ENCODE measurements at places on chromosomes 7 and 10.

DNA sequence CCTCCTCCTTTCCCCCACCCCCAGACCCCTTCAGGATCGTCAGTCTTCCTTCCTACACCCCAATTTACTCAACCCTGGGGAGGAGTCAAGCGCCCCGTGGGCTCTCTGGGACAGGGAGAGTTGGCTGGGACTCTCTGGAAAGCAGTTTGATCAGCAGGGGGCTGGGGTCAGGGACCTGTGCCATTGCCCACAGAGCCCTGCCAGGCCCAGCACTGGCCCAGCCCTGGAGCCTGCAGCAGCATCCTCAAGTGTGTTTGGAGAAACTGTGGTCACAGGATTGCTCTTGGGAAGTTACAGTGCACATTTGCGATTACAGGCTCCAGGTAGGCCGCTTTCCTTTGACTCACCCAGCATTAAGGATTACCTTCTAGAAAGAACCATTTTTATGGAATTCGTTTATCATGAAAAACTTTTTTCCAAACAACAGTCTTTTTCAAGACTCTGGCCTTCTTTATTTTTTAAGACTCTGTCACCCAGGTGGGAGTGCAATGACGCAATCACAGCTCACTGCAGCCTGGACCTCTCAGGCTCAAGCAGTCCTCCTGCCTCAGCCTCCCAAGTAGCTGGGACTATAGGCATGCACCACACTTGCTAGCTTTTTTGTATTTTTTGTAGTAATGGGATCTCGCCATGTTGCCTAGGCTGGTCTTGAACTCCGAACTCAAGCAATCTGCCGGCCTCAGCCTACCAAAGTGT lies 50.7 kb downstream of the CHST3 start:
- no peak for DNase-seq

DNA sequence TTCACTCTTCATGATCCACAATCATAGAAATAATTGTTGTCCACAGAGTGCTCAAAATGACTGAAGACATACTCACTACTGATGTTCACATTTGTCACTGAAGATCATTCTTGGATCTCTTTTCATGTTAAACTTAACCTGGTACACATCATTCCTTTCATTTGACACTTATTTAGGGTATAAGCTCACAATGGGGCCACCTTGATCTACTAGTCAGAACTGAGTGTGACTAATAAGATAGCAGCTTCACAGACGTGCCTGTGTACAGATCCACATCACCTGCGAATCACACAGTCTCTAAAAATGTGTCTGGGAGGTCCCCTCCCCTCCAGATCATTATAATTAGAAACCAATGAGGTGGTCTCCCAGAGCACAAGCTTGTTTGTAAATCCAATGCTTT lies 21.8 kb downstream of the GAD2 start:
- no peak for DNase-seq

GRCh38 chr10:33612551-33612950 lies 278.1 kb upstream of the NRP1 start:
- DNase-seq = no peak

GRCh38 chr10:52064084-52064845 lies 249.8 kb upstream of the DKK1 start:
- DNase-seq = no peak

DNA sequence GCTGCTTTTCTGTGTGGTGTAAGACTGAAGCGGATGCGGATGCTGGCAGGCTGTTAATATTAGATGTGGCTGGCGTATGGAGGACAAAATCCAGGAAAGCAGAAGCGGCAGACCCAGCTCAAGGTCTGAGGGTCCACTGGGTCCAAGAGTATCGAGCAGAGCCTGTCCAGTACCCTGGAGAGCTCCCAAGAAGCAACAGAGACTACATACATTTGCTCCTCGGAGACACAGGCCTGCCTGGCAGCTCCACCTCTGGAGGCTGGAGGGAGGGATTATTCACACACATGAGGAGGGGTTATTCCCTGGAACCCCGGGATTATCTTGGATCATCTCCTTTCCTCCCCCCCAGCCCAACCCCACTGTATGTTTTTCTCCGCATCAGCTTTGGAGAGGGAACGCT lies 31.3 kb upstream of the LOXL4 start:
- DNase-seq = peak; percentile 39

- DNase-seq = no peak
Measured at GRCh38 chr7:94205529-94205928, 189.2 kb upstream of the COL1A2 start.

- DNase-seq = no peak
Measured at GRCh38 chr7:131106681-131107336, 220.9 kb upstream of the MKLN1 start.

DNA sequence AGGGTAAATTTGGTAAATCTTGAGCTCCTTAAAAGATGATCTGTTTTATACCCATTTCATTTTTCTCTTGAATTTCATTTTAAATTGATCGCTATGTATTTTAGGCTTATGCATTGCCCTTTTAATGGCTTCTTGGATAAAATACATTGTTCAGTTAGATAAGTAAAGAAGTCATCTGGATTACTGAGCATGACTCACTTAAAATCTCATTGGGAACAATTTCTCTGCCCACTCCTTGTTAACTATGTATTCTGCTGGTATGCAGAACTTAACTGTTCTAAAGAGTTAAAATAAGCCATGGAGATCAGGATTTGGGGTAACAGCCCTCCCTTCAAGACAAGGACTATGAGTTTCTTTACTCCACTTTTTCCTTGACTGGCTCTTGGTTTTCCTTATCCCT lies 134.2 kb downstream of the SND1 start:
- no peak for DNase-seq

GRCh38 chr7:79984210-79984609 lies 150.4 kb upstream of the GNAI1 start:
- DNase-seq = no peak

DNA sequence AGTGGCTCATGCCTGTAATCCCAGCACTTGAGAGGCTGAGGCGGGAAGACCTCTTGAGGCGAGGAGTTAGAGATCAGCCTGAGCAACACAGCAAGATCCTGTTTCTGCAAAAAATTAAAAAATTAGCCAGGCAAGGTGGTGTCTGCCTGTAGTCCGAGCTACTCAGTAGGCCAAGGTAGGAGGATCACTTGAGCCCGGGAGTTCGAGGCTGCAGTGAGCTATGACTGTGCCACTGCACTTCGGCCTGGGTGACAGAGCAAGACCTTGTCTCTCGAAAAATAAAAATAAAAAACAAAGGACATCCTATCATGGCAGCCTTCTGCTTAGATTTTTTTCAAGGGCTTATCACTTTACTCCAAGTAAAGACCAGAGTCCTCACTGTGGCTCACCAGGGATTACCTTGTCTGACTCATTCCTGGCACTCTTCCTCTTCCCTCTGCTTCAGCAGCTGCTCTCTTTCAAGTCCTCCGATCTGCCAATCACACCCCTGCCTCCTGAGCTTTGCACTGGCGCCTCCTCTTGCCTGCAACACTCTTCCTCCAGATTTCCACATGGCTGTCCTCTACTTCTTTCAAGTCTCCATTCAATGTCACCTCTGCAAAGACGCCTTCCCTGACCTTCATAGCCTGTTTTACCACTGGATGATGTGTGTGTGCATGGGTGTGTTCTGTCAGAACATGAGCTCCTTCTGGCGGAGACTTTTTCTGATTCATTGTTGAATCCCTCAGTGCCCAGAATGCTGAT lies 7.7 kb downstream of the PRTFDC1 start:
- DNase-seq = no peak

DNA sequence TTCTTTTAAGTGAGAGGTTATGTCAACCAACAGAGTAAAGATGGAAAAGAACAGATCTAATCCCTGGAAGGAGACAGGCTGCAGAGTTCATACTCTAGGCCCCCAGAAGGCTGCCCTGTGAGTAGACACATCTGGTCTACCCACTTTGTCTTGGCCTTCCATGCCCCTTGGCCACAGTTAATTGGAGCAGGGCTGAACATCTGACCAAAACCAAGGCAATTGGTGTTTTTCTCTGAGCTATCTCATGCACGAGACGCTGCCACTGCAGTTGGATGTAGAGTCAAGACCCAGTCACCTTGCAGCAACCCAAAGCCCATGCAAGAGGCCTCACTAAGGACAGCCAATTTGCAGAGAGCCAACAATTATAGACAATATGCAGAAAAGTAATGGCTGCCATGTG lies 9.0 kb downstream of the MYOF start:
- no peak for DNase-seq

DNA sequence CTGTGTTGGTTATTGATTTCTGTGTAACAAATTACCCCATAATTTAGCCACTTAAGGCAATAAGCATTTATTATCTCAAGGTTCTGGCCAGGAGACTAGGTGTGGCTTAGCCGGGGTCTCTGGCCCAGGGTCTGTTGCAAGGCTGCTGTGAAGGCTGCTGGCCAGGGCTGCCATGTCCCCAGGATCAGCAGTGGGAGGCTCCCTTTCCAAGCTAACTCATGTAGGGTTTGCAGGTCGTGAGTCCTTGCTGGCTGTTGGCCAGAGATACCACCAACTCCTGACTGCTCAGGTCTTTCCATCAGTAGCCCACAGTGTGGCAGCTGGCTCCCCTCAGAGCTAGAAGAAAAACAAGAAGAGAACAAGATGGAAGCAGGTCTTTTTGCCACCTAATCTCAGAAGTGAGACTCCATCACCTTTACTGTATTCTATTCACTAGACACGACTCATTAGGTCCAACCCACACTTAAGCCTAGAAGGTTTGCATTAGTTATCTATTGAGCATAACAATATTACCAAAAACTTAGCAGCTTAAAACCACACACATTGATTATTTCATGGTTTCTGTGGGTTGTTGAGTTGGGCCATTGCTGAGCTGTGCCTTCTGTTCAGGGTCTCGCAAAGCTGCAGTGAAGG lies 185.6 kb downstream of the PFKFB3 start:
- DNase-seq = no peak

DNA sequence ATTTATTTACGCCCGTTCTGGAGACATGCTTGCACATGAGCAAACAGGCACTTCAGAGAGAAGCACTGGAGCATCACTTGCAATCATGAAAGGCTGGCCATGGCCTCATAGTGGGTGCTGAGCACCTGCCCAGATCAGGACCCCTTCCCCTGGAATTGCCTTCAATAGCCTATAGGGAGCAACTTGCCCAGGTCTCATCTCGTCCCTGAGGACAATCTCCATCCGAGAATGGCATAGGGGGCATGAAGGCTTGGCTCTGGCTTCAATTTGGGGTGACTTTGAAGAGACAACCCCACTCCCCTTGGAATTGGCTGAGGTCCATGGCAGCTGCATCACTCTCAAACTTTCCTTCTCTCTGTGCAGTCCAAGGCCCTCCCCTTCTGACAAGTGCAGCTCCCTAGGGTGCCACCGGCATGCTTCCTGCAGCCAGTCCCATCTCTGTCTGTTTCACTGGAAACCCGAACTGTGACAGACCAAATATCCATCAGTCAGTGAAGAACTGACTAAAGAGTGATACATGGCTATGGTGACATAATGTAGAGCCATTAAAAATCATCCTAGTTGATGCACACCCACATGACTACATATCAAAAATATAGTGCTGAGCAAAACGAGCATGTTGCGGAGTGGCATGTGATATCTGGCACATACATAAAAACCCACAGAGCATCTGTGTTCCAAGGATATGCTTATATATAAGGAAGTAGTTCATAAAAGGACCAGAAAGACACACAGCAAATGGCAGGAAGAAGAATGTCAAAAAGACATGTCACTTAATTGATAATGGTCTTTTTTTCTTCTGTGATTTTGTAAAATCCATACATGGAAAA lies 12.4 kb downstream of the GDF2 start:
- peak; percentile 82 for DNase-seq

Measured in mesenteric fat pad (tissue), 1 donor.